ENCODE measurements at places on chromosomes 7 and 10. TPM values are rescaled to one million over a fixed set of nuclear protein-coding genes. Genes with fewer than 3 reads are reported as not detected.

Gene PRXL2A
- 1.5 TPM for total RNA-seq

Gene ZNF736
- total RNA-seq: 28.3 TPM

Gene DNMBP
- total RNA-seq: 2.1 TPM

Gene VSTM4
- total RNA-seq: not detected

Gene TMEM213
- total RNA-seq: not detected

Gene LIPK
- not detected for total RNA-seq

Gene CRHR2
- not detected for total RNA-seq

Gene LOXL4
- total RNA-seq: not detected

Gene OGDHL
- not detected for total RNA-seq

Gene TSPAN12
- total RNA-seq: not detected

Gene ABCC2
- total RNA-seq: 3.0 TPM

Measured in T-helper 17 cell (primary cell).